ENCODE measurements at places on chromosomes 13 and 19.
A peak's percentile ranks its signal among the peaks of the same experiment; 100 is the strongest.

DNA sequence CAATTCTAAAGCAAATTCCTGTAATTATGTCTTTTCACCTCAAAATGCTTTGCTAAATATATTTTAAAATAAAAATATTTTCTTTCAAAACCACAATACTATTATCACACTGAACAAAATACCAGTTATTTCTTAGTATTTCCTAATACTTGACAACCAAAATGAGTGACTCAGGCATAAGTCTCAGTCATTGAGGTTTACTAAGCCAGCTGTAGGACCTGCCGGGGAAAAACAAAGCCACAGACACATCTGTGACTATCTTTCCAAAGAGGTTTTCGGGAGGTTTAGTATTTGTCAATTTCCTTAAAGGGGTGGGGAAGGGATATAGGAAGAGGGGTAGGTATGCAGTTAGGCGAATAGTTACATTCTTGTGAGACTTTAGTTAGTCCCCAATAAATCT is 3.2 kb upstream of the ZNF235 start:
- DNase-seq = peak; percentile 6

DNA sequence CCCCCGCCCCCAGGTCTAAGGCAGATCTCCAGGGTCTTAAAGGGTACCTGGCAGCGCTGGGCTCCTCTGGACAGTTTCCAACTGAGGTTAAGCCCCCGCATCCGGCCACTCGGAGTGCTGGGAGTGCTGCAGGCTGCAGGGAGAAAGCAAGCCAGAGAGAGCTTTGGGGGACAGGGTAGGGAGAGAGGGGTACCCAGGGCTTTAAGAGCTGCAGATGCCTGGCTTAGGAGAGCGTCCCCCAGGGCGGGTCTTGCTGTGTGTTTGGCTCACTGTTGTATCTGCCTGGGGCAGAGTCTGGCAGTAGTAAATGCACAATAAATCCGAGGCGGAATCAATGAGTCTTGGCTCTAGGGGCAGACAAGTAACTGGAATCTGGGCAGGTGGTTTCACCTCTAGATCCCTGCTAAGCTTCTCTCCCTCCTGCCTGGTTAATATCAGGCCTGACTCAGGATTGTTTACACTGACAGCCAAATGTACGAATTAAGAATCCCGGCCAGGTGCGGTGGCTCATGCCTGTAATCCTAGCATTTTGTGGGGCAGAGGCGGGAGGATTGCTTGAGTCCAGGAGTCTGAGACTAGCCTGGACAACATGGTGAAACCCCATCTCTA is 798 bp upstream of the COX6B2 start:
- DNase-seq = no peak

DNA sequence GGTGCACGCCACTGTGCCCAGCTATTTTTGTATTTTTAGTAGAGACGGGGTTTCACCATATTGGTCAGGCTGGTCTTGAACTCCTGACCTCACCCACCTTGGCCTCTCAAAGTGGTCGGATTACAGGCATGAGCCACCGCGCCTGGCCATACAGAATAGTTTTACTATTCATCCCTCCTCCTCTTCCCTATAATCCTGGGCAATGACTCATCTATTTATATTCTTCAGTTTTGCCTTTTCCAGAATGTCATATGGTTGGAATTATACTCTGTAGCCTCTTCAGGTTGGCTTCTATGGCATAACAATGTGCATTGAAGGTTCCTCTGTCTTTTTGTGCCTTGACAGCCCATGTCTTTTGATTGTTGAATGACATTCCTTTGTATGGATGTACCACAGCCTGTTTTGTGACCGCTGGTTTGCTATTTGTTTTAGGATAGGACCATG is 22.2 kb upstream of the LRP3 start:
- DNase-seq = peak; percentile 78

GRCh38 chr13:48068952-48069351 is 26.0 kb downstream of the MED4 start:
- DNase-seq = no peak

- DNase-seq = no peak
Measured at GRCh38 chr19:55132453-55133129, 15.2 kb upstream of the PPP1R12C start.

- DNase-seq = no peak
Measured at GRCh38 chr13:52012512-52012836, 276 bp downstream of the ALG11 start.

- no peak for DNase-seq
Measured at GRCh38 chr19:28836421-28836820, 376.5 kb downstream of the UQCRFS1 start.

DNA sequence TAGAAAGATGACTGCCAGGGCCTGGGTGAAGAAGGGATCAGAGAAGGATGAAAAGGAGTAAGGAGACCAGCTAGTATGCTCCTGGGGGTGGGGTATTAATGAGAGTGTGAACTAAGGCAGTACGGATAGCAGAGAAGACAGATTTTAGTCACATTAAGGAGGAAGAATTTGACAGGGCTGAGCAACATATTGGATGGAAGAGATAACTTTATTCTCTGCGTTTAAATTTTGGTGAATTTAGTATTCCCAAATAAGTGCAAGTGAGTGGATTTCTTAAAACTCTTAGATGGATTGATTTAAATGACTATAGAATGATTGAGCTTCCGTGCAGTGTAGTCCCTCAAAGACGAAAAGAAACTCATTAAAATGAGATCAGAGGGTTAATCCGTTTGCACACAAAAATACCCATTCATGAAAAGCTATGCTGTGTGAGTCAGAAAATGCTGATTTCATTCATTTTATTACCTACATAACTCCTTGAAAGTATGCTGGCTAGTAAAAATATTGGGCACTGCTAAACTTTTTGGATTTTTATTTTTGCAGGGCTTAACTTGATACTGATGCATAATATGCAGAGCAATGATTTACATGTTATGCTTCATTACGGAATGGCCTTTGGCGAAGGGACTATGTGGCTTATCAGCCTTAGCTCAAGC is 54.1 kb downstream of the WDFY2 start:
- DNase-seq = no peak

DNA sequence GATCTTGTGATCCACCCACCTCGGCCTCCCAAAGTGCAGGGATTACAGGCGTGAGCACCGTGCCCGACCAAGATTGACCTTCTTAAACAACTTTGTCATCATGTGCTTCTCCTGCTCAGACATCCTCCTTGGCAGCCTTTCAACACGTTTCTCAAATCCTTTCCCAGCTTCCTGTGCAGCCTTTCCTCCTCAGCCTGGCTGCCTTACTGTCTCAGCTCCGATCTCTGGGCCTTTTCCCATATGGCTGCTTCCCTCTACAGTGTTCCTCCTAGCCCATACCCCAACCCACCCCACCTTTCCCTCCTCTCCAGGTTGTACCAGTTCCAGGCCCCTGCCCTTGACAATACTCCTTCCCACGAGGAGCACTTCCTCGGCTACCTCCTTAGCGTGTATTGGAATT is 7.2 kb downstream of the PHF11 start:
- DNase-seq = peak; percentile 62

DNA sequence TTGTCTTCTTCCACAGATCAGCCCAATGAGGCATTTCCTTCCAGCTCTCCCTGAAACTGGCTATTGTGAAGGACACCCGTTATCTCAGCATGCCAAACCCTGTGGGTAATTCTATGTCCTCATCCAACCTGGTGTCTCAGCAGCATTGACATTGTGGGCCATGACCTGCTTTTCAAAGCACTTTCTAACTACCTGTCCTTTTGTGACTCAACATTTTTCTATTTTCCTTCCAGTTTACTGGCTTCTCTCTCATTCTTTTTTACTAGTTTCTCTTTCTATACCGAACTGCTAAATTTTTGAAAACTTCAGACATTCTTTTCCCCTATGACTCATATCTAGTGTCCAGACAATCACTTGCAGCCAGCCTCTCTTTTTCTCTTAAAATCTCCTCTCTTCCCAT is 136.4 kb upstream of the HTR2A start:
- DNase-seq = peak; percentile 56

DNA sequence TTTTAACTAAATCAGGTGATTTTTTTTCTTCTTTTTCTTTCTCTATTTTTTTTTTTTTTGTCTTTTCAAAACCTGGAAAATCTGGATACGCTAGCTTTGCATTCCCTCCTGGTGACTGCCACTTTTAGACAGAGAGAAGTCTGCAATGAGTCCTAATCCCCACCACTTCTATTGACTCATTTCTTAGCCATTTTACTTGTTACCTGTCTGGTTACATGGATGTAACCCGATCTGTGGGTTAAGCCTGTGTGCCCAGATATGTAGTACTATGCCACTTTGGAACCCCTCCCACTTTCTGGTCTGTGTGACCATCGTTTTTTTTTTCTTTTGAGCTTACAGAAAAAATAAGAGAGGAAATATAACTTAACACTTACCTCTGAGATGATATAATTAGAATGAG is 817.8 kb upstream of the PCDH9 start:
- DNase-seq = no peak

- no peak for DNase-seq
Measured at GRCh38 chr13:45847554-45848224, 3.9 kb downstream of the SIAH3 start.

DNA sequence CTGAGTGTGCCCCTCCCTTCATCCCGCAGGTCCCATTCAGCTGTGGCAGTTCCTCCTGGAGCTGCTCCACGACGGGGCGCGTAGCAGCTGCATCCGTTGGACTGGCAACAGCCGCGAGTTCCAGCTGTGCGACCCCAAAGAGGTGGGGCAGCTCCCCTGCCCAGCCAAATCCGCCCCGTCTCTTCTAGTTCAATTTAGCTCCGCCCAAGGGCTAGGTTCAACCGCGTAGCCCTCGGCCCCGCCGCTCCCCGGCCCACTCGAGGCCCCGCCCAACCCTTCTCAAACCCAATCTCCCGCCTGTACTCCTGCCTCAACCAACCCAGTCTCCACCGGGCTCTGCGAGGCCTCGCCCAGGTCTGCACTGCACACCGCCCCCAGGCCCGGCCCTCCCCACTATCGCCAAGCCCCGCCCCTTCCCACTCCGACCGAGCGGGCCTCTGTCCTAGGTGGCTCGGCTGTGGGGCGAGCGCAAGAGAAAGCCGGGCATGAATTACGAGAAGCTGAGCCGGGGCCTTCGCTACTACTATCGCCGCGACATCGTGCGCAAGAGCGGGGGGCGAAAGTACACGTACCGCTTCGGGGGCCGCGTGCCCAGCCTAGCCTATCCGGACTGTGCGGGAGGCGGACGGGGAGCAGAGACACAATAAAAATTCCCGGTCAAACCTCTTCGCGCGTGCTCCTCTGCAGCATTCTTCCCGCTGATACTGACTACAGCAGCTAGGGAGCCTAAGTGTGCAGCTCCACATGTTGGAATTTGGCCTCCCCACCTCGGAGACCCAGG is 2.9 kb downstream of the ETV2 start:
- DNase-seq = peak; percentile 96

GRCh38 chr19:12937093-12937926 is 1.1 kb upstream of the CALR start:
- DNase-seq = no peak

- DNase-seq = no peak
Measured at GRCh38 chr19:6011206-6011605, 33.3 kb upstream of the RANBP3 start.

DNA sequence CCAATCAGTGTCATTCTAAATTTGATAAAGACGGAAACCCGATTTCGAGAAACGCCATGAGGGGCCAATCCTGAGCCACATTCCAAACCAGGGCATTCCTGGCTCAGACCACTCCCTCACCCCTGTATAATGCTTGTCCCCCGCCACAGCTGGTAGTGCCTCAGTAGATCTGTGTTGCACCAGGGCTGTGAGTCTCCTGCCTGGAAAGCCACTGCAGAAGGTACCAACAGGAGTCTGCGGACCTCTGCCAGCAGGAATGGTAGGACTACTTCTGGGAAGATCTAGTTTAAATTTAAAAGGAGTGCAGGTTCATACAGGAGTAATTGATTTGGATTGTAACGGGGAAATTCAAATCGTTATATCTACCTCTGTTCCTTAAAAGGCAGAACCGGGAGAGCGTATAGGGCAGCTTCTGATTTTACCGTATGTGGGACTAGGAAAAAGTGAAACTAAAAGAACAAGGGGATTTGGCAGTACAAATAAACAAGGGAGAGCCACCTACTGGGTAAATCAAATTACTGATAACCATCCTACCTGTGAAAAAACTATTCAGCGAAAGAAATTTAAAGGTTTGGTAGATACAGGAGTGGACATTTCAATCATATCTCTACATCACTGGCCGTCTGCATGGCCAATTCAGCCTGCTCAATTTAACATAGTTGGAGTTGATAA is 20.8 kb upstream of the ZNF266 start:
- DNase-seq = no peak

DNA sequence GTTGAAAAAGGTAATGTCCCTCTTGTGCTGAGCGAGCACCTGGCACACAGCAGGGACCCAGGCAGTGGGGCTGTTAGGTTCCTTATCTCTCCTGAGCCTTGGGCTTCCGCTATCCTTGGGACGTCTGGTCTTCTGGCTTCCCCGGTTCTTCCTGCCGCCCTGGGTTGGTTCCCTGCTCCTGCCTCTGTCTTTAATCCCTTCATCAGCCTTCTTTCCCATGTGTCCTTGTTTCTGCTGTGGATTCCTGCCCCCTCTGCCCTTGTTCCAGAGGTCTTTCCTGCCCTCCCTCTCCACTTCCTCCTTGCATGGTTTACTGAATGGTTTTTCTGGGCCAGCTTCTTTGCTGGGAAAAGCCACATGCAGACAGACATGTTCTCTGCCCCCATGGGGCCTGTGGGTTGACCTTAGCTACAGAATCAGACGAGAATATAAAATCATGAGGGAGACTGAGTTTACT is 2.6 kb downstream of the EPN1 start:
- DNase-seq = no peak

GRCh38 chr19:15265850-15266248 is 33.6 kb upstream of the EPHX3 start:
- DNase-seq = peak; percentile 98

- DNase-seq = peak; percentile 11
Measured at GRCh38 chr19:51398096-51398704, 7.8 kb upstream of the C19orf84 start.

- peak; percentile 82 for DNase-seq
Measured at GRCh38 chr13:114128624-114129522, 3.5 kb downstream of the RASA3 start.

- no peak for DNase-seq
Measured at GRCh38 chr19:8877854-8878705, 45.9 kb downstream of the MBD3L1 start.

GRCh38 chr19:40466219-40466984 is 399 bp upstream of the SPTBN4 start:
- no peak for DNase-seq

DNA sequence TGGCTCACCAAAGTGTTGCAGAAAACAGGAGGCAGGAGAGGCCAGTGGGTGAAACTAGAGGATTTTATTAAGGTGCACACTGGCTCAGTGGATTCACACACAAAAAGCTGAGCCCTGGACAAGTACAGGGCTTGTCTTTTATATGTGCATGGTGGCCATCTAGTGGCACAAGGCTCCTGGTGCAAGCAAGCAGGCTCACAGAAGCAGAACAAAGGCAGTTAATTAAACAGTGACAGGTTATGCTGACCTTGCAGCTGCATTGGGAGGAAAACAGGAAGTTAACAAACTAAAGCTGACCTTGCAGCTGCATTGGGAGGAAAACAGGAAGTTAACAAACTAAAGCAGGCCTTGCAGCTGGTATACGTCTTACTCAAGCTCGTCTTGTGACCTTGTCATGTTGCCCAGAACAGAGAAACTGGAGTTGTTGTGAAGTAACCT is 65.3 kb upstream of the ZNF681 start:
- no peak for DNase-seq

GRCh38 chr13:82847595-82847994 is 1034.7 kb downstream of the SLITRK1 start:
- no peak for DNase-seq

All from foreskin fibroblast (primary cell).